ENCODE measurements at places on chromosomes 16 and 17. TPM values are rescaled to one million over a fixed set of nuclear protein-coding genes. Genes with fewer than 3 reads are reported as not detected.

TNFRSF13B gene
- polyA plus RNA-seq, result not detected

ARHGAP44 gene
- polyA plus RNA-seq, result 9.1 TPM

DNA sequence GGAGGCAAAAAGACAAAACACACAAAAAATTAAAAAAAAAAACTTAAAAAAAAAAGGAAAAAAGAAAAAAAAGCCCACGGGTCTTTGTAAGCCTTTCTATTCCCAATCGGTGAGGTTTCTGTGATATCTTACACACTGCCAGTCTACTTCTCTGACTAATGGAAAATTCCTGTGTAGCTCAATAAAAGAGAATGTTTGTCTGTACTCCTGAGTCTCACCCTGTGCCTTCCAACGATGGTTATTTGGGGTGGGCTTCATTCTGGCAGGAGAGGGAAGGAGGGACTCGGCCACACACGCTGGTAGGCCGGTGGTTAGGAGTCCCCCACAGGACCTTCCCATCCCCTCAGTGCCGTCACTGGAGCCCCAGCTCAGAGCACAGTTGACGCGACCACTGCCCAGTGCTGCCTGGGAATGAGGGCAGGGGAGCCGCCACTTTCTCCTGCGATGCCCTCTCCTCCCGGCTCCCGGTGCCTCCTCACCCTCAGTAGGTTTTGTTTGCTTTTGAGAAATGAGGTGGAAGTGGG is 68.0 kb downstream of the AMFR start:
- DNase-seq, result no peak

DNA sequence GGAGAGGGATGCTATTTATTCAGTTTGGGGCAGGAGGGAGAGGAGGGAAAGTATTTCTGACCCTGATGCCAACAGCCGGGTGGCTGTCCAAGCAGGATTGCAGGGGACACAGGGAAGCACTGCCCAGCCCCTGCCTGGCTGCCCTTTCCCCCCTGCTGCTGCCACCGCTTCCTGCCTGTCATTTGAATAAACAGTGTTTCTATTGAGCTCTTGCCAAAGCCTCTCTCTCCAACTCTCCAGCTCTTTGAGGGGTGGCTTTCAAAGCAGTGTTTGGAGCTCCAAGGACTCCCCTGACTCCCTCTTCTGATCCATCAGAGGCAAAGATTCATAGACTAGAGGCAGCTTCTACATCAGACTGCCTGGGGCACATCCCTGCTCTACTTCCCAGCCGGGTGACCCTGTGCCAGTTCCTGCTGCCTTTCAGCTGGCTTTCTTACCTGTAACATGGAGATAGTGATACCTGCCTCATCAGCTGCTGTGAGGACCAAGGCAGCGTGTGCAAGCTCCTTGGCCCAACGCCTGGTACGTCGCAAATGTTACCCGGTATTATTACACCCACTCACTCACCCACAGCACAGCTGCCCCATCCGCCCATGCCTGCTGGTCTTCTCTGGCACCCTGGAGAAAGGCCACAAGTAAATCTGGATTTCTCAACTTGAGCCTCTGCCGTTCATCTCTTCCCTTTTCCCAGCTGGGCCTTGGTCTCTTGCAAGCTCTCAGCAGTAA is 9.5 kb downstream of the PROCA1 start:
- DNase-seq, result no peak

GRCh38 chr16:81492311-81492761 is 47.7 kb downstream of the CMIP start:
- no peak for DNase-seq

GRCh38 chr16:50215680-50216079 is 50.7 kb upstream of the ADCY7 start:
- no peak for DNase-seq
